Fibroblast of skin of left quadriceps (primary cell): ENCODE measurements at places on chromosomes 6 and 20.

GRCh38 chr6:157172830-157173536, 150.3 kb downstream of the TMEM242 start:
- no peak for DNase-seq

- DNase-seq: no peak
Measured at GRCh38 chr6:149950423-149950822, 8.6 kb downstream of the ULBP2 start.

- no peak for DNase-seq
Measured at GRCh38 chr20:676315-676937, 824 bp upstream of the SCRT2 start.

DNA sequence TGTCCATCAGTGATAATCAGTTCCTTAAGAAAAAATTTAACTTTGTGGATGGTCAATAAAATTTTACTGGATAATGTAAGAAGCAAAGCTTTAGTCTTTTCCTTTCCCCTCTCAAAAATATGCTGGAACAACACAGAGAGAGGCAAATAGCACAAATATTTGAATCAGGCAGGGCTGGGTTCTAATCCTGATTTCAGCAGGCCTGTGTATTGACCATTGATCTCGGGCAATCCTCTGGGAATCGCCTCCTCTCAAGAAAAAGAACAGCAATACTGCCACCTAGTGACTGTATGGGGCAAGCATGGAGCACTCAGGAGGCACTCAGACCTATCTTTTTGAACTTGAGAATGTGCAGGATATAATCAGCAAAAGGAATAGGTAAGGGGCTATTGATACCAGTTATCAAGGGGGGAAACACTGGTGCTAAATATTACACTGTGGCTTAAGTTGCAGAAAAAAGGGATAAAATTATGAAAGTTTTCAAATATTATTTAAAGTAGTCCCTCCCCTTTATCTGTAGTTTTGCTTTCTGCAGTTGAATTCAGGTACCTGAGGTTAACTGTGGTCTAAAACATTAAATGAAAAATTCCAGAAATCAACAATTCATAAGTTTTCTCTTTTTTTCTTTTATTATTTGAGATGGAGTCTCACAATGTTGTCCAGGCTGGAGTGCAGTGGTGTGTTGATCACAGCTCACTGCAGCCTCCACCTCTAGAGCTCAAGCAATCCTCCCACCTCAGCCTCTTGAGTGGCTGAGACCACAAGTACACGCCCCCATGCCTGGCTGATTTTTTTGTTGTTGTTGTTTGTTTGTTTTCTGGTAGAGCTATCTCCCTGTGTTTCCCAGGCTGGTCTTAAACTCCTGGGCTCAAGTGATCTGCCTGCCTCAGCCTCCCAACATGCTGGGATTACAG, 91.8 kb upstream of the NHSL1 start:
- peak; percentile 49 for DNase-seq

GRCh38 chr20:62816031-62816883, 593 bp upstream of the COL9A3 start:
- DNase-seq: no peak

DNA sequence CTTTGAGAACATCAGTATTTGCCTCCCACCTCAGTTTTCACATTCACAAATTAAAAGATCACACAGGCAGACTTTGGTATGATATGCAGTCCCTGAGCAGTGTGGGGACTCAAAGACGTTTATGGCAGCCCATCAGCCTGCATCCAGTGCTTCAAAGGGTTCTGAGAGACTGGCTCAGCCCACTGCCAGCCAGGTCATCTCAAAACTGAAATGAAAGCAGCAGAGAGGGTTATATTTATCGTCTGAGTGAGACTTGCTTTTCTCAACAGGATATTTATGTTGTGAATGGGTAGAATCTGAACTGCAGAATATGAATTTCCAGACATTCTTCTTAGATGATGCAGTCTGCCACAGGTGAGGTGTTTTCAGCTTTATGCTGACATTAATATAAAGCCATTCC, 159.8 kb downstream of the NRN1 start:
- no peak for DNase-seq

GRCh38 chr20:45782890-45783289, 8.8 kb downstream of the WFDC3 start:
- no peak for DNase-seq

GRCh38 chr6:53264915-53265607, 83.7 kb downstream of the ELOVL5 start:
- DNase-seq: no peak

GRCh38 chr6:52632011-52632410, 38.9 kb upstream of the TMEM14A start:
- DNase-seq: no peak

DNA sequence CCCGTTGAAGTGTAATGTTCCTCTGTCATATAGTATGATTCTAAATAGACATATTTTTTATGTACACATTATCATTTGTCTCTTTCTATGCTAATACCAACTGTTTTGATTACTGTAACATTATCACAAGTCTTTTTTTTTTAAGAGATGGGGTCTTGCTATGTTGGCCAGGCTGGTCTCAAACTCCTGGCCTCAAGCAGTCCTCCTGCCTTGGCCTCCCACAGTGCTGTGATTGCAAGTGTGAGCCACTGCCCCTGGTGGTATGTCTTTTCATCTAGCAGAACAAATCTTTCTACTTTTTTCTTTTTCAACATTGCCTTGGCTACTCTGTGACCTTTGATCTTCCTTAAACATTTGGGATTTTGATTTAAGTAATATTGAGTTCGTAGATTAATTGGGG, 57.7 kb downstream of the SLX4IP start:
- no peak for DNase-seq

- no peak for DNase-seq
Measured at GRCh38 chr6:130020073-130020906, 1.9 kb downstream of the L3MBTL3 start.

DNA sequence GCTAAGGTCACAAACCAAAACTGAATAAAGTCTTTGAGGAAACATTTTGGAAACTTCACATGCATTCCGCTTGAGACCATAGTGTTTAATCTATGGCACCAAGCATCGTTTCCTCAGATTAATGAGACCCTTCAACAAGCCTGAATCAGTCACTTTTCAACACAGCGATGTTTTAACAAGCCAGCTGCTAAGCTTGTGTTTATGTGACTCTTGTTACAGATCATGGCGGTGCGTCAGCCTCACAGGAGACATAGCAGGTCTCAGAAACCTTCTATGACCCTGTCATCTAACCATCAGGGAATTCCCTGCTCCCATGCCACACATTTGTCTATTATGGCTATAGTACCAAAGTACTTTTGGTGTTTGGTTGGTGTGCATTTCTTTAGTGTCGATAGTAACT, 57.2 kb downstream of the MTFR2 start:
- DNase-seq: no peak

DNA sequence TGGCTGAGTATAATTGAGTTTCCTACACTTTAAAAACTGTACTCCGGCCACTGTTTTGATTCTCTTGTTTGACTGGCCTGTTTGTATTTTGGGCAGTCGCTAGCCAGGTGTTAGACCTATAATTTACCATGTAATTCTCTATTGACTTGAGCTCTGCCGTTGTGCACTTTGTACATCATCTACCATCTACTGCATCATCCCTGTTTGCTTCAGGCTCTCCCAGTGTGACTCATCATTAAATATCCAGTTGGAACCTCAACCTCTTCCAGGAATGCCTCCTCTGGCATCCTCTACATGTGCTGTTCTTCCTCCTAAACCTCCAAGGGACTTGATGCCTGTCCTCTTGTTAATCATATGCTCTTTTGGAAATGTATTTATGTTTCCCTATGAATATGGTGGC, 72.3 kb downstream of the FARS2 start:
- DNase-seq: peak; percentile 44

GRCh38 chr6:7975764-7976146, 65.2 kb upstream of the TXNDC5 start:
- no peak for DNase-seq

DNA sequence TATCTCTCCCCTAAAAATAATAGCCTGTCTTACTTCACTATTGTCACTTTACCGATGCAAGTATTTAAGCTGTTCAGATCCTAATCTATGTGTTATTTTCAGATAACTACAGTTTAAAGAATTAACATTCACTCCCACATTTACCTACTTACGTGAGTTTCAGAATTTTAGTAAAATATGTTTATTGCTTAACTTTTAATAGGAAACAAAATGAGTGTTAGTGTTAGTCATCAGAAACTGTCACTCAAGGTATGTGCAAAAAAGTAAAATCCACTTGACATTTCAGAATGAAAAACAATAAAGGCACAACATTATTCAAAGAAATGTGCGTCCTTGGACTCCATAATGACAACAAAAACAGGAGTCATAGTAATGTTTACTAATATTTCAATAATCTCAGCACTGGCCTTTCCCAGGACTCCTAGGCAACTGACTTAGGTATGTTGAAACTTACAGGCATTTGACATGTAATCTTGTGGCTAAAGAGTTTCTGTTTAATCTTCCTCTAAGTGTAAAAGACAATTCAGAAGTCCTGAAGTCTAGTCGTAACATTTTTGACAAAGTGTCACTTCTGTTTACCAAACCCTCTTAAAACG, 4.5 kb downstream of the ATXN1 start:
- no peak for DNase-seq

DNA sequence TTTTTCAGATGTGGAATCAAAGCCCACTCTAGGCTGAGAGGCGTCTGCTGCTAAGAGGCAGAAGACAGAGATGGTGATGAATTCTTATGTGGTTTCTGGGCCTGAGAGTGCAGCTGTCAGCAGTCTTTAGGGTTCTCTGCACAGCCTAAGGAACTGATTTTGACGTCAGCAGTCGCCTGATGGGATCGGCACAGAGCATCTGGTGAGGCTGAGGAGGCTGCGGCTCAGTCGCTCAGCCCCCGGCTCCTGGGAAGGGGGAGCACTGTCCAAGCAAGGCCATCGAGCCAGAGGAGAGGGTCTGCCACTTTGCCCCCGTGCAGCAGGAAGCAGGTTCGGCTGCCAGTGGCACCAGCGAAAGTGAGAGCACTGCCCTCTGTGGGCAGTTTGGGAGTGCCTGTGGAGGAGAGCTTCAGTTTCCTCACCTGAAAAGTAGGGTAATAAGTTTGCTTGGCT, 92.5 kb downstream of the TCP11 start:
- DNase-seq: peak; percentile 65

GRCh38 chr6:28875191-28875747, 48.5 kb downstream of the TRIM27 start:
- no peak for DNase-seq

- no peak for DNase-seq
Measured at GRCh38 chr6:166305562-166306117, 2.6 kb downstream of the PRR18 start.

GRCh38 chr6:80921861-80922460, 815.5 kb downstream of the BCKDHB start:
- no peak for DNase-seq

- DNase-seq: no peak
Measured at GRCh38 chr20:40449974-40450616, 238.9 kb downstream of the MAFB start.

DNA sequence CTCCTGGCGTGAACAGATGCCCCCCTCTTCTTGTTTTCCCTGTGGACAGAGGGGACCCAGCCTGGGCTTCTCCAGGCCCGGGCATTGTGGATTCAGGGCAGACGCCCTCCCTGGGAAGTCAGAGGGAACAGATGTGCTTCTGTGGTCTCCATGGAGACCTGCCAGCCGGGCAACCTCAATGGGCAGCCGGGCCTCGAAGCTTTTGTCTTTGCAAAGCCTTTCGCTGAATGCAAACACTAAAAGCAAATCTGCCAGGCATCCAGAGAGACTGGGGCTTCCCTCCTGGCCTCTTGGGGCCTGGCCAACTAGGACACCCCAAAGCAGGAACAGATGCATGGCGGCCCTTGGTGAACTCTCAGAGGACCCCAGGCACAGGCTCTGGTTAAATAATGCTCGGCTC, 370.0 kb upstream of the SULF2 start:
- no peak for DNase-seq

DNA sequence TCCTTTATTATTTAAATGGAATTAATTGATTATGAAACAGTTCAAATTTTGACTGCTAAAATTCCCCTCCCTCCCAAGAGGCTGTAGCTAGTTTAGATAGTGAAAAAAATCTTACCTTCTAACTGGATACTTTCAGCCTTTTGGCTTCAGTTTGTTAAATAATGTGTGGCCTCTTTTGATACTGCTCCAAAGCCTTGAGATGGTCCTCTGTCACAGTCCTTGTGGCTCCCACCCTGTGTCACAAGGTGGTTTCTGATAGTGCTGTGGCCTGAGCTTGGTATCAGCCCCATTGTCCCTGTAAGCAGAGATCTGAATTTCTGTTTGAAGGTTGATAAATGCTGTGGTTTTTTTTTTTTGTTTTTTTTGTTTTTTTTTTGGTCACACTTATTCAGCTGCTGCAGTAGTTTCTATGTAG, 20.8 kb downstream of the PANK2 start:
- no peak for DNase-seq

- no peak for DNase-seq
Measured at GRCh38 chr6:144886682-144887081, 601.5 kb downstream of the UTRN start.

DNA sequence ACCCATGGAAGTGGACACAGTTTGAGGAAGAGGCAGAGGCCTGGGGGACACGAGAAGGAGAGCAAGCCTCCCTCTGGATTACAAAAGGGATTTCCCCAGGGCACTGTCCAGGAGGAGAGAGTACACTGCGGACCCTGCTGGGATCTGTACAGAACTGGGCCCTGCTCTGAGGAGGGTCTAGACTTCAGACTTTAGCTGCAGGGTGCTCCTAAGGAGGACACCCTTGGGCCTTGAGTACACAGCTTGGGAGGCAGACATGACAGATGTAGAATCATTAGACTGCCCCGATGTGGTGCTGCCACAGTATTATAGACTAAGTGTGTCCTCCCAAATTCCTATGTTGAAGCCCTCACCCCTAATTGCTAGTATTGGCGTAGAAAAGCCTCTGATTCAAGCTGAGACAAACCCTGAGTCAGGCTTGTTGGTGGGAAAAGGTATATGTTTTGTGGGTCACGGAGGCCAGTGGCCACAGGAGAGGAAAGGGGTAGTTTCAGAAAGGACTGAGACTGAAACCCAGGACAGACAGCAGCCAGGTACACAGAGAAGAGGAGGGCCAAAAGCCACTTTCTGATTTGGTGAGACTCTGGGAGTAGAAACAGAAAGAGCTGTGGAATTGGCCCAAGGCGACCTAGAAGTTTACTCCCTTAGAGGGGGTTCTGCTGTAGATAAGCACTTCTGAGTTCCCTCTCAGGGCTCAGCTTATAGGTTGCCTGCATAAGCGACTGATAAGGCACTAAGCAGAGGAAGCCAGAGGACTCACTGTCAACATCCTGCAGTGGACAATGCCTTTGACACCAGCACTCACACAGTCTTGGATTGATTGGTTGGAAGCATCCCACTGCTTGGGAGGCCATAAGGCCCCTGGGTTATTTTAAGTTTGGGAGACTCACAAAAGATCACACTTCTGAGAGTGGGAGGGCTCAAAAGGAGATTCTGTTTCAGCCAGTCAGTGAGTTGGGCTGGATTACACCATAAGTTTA, 16.5 kb upstream of the SH3BGRL2 start:
- DNase-seq: no peak

- no peak for DNase-seq
Measured at GRCh38 chr20:50953196-50953595, 5.1 kb downstream of the DPM1 start.

- DNase-seq: no peak
Measured at GRCh38 chr6:154432533-154433476, 76.2 kb upstream of the IPCEF1 start.
